Peyer's patch (tissue), 4 donors: ENCODE measurements at places on chromosomes 3 and 15. TPM values are rescaled to one million over a fixed set of nuclear protein-coding genes. Genes with fewer than 3 reads are reported as not detected.

FSIP1 gene
- not detected for total RNA-seq

ADGRG7 gene
- 124 TPM for total RNA-seq

- H3K4me3 ChIP-seq = no peak overlapping the region
- no peaks in the 10 kb centered on the region for H3K27me3 ChIP-seq
- H3K36me3 ChIP-seq = no peaks in the 10 kb centered on the region
- no peaks in the 10 kb centered on the region for H3K4me1 ChIP-seq
- no peak overlapping the region for H3K27ac ChIP-seq
Observed at GRCh38 chr3:41184394-41184793, 14.9 kb upstream of the CTNNB1 start.

- no peak overlapping the region for H3K27ac ChIP-seq
- no peak overlapping the region for H3K4me3 ChIP-seq
- DNase-seq = no peak
- no peaks in the 10 kb centered on the region for H3K36me3 ChIP-seq
- H3K27me3 ChIP-seq = no peaks in the 10 kb centered on the region
Observed at GRCh38 chr15:36371509-36371908, 207.9 kb upstream of the CDIN1 start.

GRCh38 chr3:144663456-144664436, 692.1 kb downstream of the DIPK2A start:
- no peak overlapping the region for H3K4me3 ChIP-seq
- no peak overlapping the region for H3K27ac ChIP-seq
- no peaks in the 10 kb centered on the region for H3K4me1 ChIP-seq
- no peak for DNase-seq

GRCh38 chr3:47681016-47681415, 100.7 kb downstream of the SMARCC1 start:
- H3K36me3 ChIP-seq = peaks cover 68% of the 10 kb centered on the region
- no peaks in the 10 kb centered on the region for H3K27me3 ChIP-seq
- no peak overlapping the region for H3K27ac ChIP-seq
- H3K4me3 ChIP-seq = no peak overlapping the region
- H3K4me1 ChIP-seq = no peaks in the 10 kb centered on the region
